ENCODE measurements at places on chromosomes 2 and 18. TPM values are rescaled to one million over a fixed set of nuclear protein-coding genes. Genes with fewer than 3 reads are reported as not detected.

Gene EPHA4
- total RNA-seq: 53.5 TPM

Gene DYNAP
- total RNA-seq: not detected

Gene MC4R
- not detected for total RNA-seq

DNA sequence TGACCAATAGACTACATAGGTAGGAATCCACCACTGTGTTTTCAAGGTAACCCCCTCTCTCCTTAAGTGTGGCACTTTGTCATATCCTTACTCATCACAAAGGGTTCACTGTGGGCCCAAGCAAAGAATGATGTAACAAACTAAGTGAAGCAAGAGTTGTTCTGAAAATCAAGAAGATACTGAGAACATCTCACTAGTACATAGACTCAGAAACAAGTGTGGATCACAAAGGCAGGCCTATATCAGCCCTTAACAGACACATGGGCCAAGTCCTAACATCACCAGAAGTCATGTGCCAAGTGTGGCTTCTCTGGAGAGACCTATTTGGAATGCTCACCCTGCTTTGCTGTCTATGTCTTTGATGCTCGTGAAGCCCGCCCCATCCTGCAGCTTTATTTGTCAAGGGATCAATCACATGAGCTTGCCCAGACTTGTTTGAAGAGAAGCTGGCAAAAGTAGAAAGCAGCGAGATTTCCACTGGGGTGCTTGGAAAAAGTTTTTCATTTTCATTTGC, 131.2 kb upstream of the TTC39C start:
- no peak for DNase-seq

DNA sequence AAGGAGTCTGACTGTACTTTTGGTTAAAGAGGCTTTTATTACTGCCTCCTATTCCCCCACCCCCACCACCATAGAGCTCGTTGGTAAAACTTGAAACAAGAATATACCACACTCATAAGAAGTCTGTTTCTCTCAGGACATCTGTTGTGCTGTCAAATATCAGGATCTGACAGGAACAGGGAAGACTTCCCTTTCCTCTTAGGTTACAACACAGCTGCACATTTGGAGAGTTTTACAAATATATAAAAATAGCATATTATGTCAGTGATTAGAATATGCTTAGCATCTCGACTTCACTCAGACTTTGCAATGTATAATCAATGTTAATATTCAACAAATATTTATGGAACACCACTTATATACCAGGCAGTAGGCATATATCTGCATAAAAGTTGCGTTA, 439.6 kb upstream of the REG3G start:
- no peak for DNase-seq

DNA sequence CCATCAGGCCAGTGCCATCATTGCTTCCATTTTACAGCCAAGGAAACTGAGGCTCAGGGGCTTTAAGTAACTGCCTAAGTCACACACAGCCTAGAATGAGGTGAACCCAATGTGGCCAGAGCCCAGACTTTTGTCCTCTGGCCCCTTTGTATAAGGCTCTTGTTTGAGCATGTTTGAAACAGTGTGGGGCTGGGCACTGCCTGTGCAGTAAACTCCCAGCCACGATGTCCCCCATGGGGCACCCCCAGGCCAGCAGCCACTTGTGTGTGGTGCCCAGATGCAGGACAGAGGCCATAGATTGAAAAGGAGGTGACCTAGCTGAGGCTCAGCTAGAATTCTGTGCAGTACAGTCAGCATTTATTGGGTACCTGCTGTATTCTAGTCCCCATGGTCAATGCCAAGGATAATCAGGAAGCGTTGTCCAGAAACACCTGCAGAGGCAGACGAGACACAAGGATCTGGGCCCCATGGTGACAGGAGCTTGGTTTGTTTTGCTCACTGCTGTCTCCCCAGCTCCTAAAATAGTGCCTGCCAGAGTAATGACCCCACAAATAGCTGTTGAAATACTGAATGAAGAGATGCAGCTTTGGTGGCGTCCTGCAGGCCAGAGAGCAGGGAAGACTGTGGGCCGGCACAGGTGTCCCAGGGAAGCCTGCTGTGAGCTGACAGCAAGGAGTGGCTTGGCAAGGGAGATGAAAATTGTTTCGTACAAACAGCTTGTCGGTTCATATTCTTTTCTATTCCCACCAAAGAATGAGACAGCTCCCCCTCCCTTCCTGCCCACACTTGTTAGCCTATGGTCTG, 160.7 kb downstream of the LDLRAD4 start:
- no peak for DNase-seq

DNA sequence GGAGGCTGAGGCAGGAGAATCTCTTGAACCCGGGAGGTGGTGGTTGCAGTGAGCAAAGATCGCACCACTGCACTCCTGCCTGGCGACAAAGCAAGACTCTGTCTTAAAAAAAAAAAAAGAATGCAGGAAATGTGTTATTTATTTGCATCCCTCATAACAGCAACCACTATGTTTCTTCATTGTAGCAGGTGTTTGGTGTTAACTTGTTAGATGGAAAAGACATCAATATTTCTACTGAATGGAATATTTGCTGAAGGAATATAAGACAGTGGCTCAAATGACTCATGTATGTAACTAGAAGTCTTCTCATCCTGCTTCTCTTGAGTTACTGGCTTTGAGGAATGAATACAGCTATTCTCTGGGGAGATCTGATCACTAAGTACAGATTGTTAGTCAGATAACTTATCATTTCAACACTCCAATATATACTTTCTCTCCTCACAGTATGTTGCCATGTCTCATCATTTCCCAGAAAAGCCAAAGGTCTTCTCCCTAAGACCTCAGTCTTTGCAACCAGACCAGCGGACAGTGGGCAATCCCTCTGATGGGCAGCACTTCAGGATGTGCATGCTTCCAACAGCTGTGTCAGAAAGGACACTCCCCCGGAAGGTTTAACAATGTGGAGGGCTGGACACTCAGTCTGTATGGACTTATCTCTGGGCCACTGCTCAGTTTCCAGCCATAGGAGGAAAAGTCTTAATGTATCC, 104.4 kb upstream of the STK17B start:
- DNase-seq: peak; percentile 60

DNA sequence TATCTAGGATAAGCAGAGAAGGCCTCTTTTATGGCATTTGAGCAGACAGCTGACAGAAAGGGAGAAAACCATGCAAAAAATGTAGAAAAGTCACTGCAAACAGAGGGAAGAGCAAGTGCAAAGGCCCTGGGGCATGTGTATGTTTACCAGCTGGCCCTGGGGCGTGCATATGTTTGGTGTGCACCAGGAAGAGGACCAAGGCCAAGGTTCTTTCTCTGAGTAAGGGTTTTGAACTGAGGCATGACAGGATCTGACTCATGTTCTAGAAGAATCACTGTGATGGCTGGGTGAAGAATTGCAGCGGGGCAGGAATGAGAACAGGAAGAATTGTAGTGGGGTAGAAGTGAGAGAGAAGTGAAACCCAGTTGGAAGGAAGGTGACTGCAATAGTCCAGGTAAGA, 69.6 kb downstream of the STEAP3 start:
- no peak for DNase-seq
